ENCODE measurements at places on chromosomes 12 and 14.

- DNase-seq = no peak
Observed at GRCh38 chr12:130137040-130138018, 24.9 kb upstream of the FZD10 start.

DNA sequence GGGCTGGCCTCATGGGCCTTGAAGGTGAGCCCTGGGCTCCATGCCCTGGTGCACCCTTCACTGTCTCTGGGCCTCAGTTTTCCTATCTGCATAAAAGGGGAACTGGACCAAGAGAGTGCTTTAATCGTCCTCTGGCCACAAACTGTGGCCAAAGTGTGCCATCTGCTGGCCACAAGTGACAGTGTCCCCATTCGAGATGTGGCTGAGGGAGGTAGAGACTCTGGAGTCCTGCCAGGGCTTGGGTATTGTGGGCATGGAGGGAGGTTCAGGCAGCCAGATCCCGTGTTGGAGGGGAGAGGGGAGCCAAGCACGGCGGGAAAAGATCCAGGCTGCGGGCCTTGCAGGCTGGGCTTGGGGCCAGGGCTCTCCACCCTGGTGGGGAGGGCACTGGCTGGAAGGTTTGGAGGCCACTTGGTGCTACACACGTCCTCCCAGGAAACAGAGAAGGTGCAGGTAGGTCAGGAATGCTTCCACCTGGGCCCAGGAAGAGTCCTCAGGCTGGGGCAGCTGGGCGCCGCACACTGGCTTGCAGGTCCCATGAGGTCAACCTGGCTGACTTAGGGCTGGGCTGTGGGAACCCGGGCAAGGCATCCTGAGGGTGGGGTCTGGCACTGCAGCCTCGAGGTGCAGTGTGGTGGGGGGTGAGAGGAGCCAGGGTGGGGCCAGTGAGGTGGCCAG is 7.3 kb upstream of the KIF26A start:
- no peak for DNase-seq

DNA sequence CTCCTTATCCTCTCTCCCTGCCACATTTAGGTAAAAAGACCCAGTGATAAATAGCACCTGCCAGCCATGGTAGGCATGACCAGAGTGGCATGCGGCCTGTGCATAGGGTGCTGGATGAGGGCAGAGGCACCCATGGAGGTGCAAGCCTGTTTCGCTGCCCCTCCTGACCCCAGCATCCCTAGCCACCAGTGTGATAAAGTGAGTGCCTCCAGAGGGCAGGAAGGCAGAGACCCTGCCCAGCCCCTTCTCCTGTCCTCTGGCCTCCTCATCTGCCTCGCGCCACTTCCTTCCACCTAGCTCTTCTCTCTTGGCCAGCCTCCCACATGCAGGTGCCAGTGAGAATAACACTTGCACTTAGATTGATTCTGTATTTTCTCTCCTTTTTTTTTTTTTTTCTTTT is 108.3 kb upstream of the FUT8 start:
- no peak for DNase-seq

DNA sequence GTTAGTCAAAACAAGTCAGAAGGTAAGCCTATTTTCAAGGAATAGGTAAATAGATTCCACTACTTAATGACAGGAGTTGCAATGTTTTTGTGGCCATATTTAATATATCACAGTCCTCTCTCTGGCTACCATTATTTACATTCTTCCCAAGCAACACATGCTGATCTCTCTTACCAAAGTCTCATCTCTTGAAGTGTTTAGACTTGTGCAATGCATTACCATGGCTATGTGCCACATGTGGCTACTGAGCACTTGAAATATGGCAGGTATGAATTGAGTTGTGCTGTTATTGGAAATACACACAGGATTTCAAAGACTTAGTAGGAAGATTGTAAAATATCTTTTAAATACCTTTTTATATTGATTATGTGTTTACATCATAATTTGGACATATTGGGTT is 262.4 kb upstream of the PDE3A start:
- no peak for DNase-seq

GRCh38 chr12:26195250-26195640 is at the start of gene SSPN:
Gene SSPN, plus strand, starts transcription at chr12:26195573. Its CDS starts 100 bp downstream, at chr12:26195673.
- no peak for DNase-seq

DNA sequence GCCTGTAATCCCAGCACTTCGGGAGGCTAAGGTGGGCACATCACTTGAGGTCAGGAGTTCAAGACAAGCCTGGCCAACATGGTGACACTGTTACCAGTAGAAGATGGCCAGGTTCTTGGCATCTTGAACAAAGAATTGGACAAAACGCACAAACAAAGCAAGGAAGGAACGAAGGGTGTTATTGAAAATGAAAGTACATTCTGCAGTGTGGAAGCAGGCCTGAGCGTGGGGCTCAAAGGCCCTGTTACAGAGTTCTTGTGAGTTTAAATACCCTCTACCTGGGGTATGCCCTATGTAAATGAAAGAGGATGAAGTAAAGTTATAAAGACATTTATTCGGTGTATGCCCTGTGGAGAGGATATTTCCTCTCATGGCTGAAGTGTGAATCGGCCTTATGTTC is 20.8 kb upstream of the CDK17 start:
- peak; percentile 36 for DNase-seq
